ENCODE measurements at places on chromosomes 2 and 18. TPM values are rescaled to one million over a fixed set of nuclear protein-coding genes. Genes with fewer than 3 reads are reported as not detected.

DNA sequence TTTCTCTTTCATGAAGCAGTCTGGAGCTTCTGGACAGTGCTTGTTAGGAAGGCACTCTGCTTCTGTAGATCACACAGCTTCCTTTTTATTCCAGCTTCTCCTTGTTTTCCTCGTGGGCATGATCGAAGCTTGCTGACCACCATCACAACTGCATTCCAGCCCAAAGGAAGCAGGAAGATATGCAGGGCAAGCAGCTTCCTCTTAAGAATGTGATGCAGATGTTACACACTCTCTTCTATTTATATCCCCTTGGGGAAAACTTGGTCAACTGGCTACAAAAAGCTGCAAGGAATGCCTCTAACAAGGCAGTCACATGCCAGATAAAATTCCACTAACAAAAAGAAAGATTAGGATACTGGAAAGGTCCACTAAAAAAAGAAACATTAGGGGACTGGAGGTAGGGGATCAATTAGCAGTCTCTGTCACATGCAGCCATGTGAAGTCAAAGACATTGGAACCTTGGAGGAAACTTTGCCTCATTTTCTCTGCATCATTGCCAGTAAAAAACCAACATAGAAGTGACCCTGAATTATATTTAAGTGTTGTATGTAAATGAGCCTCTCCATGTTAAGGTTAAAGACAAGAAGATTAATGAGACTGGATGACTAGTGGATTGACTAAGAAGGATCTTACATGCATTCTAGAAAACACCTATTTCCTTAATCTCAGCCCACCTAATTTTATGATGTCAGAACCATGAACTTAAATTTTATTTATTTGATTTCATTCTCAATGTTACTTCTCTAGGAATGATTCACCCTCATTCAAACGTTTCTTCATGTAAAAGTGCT, 98.3 kb downstream of the NAB1 start:
- no peak for ATAC-seq

DNA sequence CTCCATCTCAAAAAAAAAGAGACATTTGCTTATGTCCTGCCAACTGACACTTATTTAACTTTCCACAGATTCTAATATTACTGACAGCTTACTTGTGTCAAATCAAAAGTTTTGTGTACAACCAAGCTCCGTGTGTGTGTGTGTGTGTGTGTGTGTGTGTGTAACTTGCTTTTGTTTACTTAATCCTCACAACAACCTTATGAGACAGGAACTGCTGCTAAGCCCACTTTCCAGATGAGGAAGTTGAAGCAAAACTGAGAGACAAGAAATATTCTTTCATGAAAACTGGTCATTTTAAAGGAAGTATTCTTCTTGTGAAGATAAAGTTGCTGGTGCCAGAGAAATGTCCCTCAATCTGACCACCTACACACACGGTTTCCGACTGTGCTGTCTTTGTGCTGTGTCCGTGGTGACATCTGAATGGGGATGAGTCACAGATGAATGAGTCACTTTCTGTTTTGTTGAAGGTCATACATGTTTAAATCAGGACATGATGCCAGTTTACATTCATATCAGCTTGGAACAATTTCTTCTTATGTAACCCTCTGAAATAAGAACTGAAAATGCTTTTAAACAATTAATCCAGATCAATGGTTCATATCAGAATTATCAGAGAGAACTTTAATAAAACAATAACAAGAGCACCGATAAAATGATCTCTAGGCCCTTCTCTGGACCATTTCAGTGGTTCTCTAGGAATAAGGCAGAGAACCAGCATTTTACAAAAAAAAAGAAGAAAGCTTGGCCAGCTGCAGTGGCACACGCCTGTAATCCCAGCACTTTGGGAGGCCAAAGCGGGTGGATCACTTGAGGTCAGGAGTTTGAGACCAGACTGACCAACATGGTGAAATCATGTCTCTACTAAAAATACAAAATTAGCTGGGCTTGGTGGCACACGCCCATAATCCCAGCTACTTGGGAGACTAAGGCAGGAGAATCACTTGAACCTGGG, 95.5 kb downstream of the THNSL2 start:
- peak; percentile 96 for ATAC-seq

- ATAC-seq = no peak
Observed at GRCh38 chr2:121836611-121837010, 81.2 kb downstream of the TSN start.

- ATAC-seq = no peak
Observed at GRCh38 chr2:108591163-108591562, 56.9 kb downstream of the LIMS1 start.

DNA sequence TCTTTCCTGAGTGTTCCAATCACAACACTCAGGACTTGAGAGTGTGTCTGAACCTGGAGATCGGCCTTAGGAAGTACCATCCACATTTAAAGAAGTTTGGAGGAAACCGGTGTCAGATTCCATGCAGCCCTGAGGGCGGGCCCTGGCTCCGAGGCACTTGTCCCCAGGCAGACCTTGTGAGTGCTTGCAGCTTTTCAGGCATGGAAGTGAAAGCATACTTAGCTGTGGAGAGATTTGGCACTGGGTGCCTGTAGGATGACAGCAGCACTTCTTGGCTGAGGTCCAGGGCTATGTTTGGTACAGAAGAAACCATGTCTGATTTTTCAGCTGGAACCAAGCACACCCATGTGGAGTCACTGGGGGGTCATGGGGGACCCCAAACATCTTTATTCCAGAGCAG, 230.8 kb downstream of the SEPTIN10 start:
- no peak for ATAC-seq

DNA sequence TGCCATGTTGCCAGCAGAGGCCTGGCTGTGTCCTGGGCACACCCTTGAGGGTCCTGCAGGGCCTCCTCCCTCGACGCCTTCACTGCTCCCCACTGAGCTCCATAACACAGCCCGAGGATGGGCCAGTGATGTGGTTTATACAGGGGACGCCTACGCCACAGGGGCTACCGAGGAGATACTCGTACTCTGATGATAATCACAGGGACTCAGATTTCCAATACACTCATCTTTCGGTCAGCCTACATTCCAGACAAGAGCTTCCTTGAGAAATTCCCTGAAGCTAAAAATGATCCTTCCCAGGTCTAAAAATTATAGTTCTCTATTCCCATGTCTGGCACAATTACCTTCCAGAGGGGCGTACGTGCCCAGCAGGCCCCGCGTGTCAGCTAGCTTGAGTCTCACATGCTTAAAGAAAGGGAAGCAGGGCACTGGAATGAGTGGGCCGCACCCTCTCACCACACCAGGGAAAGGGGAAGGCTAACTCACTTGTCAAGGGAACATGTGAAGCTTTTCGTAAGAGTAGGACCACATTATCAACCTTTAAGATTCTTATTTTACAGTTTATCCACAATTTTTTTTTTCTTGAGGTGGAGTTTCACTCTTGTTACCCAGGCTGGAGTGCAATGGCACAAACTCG, 159.5 kb upstream of the NDUFV2 start:
- no peak for ATAC-seq

- ATAC-seq = no peak
Observed at GRCh38 chr2:202693503-202693902, 58.7 kb downstream of the FAM117B start.

DNA sequence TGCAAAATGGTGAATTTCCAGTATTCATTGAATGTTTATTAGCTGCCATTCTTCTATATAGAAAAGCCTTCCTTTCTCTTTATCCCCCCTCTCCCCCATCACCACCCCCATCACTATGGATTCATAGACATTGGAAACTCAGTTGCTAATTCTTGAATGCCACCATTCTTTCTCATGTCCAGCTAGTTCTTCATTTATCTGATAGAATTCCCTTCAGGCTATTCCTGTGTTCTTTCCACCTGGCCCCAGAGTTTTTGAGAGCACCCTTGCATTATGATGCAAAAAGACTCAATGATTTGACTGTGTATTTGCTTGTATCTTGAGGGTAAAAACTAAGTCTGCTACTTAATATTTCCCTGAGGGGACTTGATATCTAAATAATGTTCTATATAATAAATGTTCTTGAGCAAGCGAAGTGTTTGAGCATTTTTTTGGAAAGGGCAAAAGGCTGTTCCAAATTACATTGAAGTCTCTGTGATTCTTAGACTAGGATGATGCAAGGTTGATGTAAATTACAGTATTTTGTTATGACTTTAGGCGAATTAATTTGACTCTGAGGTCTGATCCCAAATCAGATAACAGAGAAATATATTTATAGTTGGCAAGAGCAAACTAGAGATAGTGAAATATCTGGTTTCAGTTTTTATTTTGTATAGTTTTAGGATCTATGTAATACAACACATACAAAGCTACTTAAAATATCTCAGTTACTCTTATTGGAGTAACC, 18.8 kb upstream of the SOS1 start:
- ATAC-seq = no peak

DNA sequence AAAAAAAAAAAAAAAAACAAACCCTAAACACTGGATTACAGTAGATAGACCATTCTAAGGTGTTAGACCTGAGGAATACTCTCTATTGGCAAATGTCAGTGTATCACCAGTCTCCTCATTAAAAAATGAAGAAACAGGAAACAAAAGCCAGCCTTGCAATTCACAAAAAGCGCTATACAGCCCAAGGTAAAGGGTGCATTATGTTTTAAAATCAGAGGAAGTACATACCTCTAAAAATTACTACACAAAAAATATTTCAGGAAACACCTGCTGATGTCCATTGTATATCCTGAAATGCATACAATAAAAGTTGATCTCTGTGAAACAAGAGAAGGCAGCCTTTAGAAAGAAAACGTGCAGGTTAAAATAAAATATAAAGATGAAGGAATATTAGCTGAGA, 54.9 kb upstream of the TSPYL6 start:
- ATAC-seq = no peak

DNA sequence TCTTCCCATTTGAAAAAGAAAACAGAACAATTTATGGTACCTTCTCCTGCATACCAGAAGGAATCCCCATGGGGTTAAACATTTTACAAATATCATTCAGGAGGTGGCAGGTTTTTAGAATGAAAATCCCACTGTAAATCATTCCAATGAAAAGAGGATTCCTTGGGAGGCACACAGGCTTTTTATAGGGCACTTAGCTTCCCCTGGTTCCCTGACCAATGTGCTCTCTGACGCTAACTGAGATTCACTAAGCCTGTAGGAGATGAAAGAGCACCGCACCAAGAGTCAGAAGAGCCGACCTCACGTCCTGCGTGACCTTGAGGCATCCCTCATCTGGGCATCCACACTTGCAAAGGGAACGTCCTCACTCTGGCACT, 82.5 kb downstream of the CMPK2 start:
- no peak for ATAC-seq

GRCh38 chr2:63124218-63124617, 73.6 kb downstream of the OTX1 start:
- no peak for ATAC-seq

- ATAC-seq = no peak
Observed at GRCh38 chr2:102788885-102789260, 27.0 kb downstream of the TMEM182 start.

DNA sequence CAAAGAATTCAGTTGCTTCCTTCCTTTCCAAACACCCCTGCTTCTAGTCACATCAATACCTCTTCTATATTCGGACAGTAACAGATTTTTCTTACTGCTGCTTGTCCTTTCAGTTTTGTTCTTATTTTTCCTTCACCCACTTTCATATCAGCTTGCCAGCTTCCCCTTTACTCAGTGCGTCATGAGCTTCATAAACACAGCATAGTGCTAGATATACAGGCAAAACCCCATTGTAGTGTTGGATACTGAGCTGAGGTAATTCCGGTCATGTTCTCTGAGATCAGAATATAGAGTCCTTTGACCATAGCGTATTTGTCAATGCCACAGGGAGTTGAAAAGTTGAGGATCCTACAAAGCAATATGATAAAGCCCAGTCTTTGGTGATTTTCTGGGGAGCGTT, 2.4 kb downstream of the FARP2 start:
- ATAC-seq = no peak

DNA sequence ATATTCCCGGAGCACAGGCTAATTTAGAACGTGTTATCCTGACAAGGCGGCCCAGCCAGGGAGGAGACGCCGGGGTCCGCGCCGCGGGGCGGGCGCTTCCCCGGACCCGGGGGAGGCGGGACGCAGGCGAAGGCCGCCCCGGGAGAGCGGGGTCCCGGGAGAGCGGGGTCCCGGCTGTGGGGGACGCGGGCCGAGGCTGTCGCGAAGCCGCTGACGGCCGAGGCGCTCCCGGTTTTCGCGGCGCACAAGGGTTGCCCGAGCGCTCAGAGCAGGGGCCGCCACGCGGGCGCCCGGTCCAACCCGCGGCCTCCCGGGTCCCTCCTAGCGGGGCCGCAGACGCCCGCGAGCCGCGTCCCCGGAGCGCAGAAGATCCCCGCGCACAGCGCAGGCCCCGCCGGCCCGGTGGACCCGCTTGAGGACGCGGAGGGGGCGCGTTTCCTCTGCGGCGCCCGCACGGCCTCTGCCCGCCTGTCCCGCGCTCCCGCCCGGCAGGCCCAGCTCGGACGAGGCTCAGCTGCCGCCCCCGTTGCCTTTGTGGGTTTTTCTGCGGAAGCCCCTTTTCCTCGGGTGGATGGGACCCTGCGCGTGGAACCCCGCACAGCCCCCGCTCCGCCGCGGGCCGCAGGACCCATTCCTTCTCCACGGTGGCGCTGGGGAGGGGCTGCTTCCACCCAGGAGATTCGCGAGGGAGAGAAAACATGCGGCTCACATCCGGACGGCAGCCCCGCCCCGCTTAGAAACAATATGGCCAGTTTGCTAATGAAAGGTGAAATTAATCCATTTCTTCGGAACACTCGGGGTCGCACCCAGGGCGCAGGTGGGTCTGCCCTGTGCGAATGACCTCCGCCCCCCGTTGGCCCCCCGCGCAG, 9.6 kb upstream of the KCNG2 start:
- ATAC-seq = peak; percentile 50

DNA sequence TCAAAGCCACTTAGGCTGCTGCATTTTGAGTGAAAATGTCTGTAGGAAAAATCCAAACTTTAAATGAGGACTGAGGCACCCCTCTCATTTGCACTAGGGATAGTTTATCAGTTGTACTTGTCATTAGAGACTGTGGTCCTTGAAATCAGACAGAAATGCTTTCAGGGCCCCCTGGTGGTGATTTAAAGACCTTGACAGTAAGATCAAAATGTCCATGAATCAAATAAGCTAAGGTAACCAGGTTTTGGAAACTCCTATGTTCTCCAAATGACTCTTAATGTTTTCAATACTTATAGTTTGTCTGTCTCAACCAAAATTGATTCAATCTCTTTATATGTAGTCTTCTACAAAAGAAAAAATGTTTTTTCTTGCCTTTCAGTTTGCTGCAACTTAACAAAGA, 28.8 kb upstream of the DDX18 start:
- ATAC-seq = peak; percentile 59

- no peak for ATAC-seq
Observed at GRCh38 chr18:58929206-58929605, 64.5 kb downstream of the ZNF532 start.

- no peak for ATAC-seq
Observed at GRCh38 chr2:54030806-54031205, 60.0 kb upstream of the PSME4 start.

GRCh38 chr18:58803978-58804377, 60.7 kb upstream of the ZNF532 start:
- ATAC-seq = no peak

The ASXL3 gene
- total RNA-seq = 4.1 TPM

The CCDC68 gene
- total RNA-seq = 0.05 TPM

The GPR55 gene
- total RNA-seq = 0.23 TPM

The MYO5B gene
- 0.83 TPM for total RNA-seq

The RASGRP3 gene
- total RNA-seq = 3.1 TPM

Data from motor neuron (in vitro differentiated cells).